ENCODE measurements at places on chromosomes 4 and X.

GRCh38 chr4:113086172-113086695 lies 36.8 kb downstream of the ANK2 start:
- DNase-seq = no peak

- no peak for DNase-seq
Measured at GRCh38 chr4:26081795-26082498, 167.9 kb downstream of the SMIM20 start.

DNA sequence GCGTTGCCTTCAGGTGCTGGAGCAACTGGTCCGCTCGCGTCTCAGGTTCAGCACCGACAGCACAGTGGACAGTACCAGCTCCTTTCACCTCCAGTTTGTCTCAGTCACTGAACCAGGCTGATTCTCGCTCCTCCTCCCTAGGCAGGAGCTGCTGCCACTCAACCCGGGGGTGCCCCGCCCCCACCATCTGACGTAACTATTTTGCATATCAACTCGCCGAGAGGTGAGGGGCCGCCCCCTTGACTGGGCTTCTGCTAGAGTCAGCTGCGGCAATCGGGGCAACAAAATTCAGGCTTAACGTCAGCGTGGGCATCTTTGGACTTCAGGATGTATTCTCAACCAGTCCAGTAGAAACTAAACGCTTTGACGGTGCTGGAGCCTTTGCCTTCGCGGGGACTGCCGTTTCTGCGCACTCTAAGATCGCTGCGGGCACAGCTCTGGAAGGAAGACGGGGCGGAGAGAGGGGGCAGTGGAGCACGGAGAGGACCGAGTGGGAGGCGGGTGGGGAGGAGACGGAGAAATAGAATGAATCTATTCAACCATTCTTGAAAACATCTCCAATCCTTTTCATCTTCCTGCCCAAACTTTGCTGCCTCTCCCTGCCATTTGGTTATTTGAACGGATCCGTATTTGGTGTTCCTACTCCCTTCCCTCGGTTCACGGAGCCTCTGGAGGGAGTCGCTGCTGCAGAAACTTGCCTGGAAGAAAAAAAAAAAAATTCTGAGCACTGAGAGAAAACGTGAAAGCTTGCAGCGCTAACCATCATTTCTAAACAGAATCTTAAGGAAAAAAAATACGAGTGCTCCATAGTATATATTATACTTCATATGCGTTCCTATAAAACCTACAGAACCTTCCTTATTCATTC lies at the start of gene FSTL5:
TSS of gene FSTL5 (minus strand) at position 109 of the 868 bp plus-strand sequence. CDS start 52,604 bp downstream, outside the sequence.
- peak; percentile 25 for DNase-seq

DNA sequence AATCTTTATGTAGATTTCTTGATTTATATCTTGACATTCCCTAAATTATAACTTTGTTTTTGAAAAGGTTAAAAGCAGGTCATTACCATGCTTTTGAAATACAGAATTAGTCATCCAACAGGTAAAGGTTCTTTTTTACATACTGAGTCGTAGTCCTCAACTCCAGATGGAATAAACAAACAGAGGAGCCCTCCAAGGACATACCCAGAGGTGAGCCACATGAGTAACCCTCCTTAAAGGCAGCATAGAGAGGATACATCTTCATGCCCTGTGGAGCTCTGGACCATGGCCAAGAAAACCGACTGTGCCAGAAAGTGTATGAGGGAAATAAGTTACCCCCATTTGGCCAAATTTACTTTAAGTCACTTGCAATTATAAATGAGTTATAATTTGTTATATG lies 95.3 kb upstream of the MCF2 start:
- DNase-seq = no peak

GRCh38 chr4:126825083-126825482 lies 807.7 kb upstream of the INTU start:
- DNase-seq = no peak

DNA sequence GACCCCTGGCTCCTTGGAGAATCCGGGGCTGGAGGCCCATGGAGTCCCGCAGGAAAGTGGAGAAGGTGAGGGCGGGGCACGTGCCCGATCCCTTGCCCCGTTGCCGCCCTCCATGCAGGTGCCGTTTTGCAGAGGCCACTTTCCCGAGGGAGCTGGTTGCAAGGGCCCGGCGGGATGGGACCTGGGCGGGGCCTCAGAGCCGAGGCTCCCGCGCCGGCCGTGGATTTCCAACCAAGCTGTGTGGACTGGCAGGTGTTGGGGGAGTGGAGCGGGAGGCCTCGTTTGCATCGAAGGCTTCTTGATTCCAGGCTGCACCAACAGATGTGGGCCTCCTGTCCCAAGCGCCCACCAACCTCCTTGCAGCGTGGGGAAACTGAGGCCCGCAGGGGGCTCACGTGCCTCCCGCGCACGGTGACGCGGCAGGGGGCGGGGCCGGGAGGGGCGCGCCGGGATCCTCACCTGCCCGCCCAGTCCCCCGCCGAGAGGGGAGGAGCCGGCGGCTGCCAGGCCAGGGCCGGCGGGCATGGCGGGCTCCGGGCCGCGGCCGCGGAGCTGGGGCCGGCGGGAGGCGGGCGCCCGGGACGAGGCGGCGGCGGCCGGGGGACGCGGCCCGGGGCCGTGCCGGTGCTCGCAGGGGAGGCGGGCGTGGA lies 24.9 kb downstream of the SH3BP2 start:
- no peak for DNase-seq

DNA sequence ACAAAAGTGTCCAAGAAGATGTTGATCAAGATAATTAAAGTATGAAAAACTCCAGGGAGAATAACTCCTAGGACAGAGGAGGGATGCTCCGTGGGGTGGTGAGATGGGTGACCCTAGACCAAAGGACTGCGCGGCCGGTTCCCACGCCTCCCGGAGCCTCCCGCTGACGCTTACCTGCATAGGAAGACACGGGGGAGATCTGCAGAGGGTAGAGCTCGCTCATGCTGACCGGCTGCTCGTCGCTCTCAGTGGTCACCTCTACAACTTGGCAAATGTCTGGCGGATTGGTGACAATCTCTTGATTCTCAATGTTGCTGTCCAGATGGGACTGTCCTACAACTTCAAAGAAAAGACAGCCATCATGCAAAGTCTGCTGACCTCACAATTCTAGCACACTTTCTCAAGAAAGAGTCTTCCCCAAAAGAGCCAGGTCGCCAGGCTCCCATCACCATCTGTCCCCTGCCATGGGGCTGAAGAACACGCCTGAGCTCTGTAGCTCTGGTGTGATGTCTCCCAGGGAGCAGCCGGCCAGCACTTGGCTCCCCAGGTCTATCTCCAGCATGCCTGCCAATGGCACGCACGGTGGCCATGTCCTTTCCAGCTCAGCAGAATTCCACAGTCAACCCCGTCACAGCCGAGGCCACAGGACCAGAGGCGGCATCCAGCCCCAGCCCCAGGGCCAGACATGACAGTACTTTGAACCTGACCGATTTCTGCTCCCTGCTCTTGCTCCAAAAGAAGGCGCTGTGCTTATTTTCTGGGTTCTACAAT lies 75.4 kb downstream of the IRF2 start:
- no peak for DNase-seq

GRCh38 chrX:18873189-18873791 lies 110.6 kb downstream of the PHKA2 start:
- no peak for DNase-seq

All from stimulated activated CD4-positive, alpha-beta T cell treated with anti-CD3 and anti-CD28 coated beads, Interleukin-12 subunit alpha, Interleukin-12 subunit beta, amount 100 ng/mL, for 48 hours (primary cell).